ENCODE measurements at places on chromosomes 1 and 21.

- DNase-seq, result no peak
Measured at GRCh38 chr1:8701794-8702471, 115.5 kb downstream of the RERE start.

- DNase-seq, result no peak
Measured at GRCh38 chr1:43007377-43008114, 48.9 kb upstream of the SLC2A1 start.

- DNase-seq, result no peak
Measured at GRCh38 chr1:209104646-209105045, 478.9 kb upstream of the CAMK1G start.

- no peak for DNase-seq
Measured at GRCh38 chr1:192386051-192386650, 69.4 kb downstream of the RGS21 start.

- DNase-seq, result no peak
Measured at GRCh38 chr1:211566431-211567025, 12.4 kb downstream of the SLC30A1 start.

- DNase-seq, result no peak
Measured at GRCh38 chr1:46065405-46065804, 67.0 kb downstream of the PIK3R3 start.
